ENCODE measurements at places on chromosomes 6 and 20.

GRCh38 chr6:145895802-145896201 is 68.4 kb downstream of the SHPRH start:
- DNase-seq, result no peak

- DNase-seq, result no peak
These were observed 197.4 kb upstream of the KCNQ5 start for GRCh38 chr6:72424476-72424875.

DNA sequence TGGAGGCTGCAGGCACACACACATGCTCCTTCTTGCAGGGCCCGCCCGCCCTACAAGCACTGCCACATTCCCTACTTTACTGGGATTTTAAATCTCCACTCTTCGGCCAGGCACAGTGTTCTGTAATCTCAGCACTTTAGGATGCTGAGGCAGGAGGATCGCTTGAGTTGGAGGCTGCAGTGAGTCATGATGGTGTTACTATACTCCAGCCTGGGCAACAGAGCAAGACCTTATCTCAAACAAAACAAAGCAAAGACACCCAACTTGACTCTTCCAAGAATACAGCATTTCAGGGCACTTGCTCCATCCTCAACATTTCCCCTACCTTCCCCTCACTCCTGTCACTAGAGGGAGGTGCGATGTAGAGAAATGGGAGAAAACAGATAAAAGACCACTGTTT is 194.0 kb downstream of the MYLK4 start:
- no peak for DNase-seq

DNA sequence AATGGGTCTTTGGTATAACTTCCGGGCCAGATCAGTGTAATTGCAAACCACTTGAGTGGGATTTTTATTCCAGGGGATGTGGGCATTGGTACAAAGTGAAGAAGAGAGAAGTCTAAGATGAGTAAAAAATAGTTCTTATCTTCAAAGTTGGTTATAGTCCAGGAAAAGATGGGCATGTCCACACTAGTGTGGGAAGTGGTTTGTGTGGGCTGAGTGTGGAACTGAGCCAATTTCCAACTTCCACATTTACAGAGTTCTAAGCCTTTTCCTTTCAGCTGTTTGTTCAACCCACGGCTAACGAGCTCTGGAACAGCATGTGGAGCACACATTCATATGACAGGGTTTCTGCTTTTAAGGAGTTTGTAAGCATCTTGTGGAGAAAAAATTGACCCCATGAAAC is 72.3 kb upstream of the IFNGR1 start:
- no peak for DNase-seq

- peak; percentile 76 for DNase-seq
These were observed 78.7 kb upstream of the BTN3A2 start for GRCh38 chr6:26286168-26286877.

DNA sequence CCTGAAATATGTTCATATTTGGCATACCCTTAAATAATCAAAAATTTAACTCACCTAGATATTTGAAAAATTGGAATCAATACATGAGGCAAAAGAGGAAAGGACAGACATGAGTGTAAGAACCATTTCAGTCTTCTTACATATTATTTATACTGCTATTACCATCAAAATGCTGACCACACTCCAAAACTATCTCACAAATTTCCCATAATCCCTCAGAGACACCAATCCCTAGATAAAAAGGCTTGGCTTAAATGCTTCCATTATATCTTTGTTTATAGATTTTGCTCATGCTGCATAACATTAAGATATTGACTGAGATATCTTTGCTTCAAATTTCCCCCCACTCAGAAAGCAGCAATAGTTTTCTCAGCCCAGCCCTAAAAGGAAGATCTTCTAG is 11.7 kb upstream of the NT5DC1 start:
- DNase-seq, result no peak

- DNase-seq, result no peak
These were observed 627.6 kb downstream of the MMUT start for GRCh38 chr6:48835421-48835958.

DNA sequence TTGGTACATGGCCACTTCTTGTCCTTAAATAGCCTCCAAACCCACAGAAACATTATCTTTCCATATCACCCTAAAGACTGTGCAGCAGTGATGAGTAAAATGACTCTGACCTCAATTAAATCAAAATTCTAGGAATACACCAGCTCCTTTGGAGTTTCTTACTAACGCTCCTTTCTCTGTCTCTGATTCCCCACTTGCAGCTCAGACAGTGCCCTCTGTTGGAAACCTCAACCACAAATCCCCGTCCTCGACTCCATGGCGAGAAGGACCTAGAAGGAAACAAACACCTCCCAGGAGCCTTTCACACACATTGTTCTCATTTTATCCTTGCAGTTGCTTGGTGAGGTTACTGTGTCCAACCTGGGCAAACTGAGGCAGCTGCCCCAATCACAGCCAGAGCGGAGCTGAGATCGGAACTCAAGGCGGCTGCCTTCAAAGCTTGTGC is 17.7 kb upstream of the PARD6B start:
- DNase-seq, result no peak

GRCh38 chr6:134675110-134676054 is 274.5 kb downstream of the ALDH8A1 start:
- no peak for DNase-seq

DNA sequence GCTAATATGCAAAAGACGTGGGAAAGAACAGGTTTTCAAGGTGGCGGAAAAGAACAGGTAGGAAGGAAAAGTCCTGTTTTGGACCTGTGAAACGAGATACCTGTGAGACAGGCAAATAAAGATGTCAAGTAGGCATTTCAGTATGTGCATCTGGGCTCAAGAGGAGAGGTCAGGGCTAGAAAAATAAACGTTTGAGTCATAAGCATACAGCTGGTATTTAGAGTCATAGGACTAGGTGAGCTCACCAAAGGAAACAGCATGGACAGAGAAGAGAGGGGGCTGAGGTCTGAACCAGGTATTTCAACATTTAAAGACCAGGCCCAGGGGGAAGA is 14.9 kb downstream of the MTFR2 start:
- DNase-seq, result no peak

GRCh38 chr20:63295422-63295821 is 2.4 kb downstream of the COL20A1 start:
- DNase-seq, result no peak

DNA sequence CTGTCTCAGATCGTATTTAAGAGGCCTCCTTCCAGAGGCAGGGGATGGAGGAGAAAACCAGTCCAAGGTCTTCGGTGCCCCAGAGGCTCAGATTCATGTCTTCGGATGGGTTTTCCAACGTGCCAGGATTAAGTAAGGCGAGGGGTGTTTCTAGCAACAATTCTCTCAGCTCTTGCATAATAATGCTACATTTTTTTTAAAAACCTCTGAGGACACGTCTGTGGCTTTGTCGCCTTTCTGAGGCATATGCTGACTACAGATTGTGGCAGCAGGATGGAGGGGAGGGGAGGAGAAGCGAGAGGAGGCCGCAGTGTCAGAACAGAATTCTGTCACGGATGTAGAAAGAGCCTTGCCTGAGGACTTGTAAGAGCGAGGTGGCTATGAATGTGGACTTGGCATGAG is 17.7 kb upstream of the CCDC167 start:
- DNase-seq, result peak; percentile 65

DNA sequence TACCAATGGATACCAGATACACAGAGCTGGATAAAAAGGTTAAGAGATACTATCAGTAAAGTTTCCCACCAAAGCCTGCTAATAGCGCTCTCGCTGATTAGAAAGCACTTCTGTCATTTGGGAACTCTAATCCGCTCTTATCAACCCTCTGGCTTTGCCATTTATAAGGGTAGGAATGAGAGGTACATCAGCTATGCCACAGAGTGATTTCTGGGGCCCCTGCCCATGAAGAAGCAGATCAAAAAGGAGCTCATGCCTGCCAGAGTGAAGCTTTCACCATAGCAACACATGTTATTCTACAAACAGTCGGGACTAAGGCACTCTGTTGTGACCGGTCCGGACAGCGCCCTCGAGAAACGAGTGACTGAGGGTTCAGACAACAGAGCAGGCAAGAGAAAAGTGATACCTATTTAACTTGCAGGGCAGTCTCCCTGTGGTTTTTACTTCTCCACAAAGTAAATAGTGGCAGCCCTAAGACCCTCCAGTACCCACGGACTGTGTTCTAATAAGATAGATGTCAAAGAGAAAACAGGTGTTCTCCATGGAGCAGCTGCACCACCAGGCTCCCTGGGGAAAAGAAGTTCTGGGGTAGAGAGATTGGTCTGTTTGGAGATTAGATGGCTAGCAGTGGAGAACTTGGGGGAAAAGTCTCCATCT is 5.6 kb downstream of the TRAM2 start:
- DNase-seq, result no peak

DNA sequence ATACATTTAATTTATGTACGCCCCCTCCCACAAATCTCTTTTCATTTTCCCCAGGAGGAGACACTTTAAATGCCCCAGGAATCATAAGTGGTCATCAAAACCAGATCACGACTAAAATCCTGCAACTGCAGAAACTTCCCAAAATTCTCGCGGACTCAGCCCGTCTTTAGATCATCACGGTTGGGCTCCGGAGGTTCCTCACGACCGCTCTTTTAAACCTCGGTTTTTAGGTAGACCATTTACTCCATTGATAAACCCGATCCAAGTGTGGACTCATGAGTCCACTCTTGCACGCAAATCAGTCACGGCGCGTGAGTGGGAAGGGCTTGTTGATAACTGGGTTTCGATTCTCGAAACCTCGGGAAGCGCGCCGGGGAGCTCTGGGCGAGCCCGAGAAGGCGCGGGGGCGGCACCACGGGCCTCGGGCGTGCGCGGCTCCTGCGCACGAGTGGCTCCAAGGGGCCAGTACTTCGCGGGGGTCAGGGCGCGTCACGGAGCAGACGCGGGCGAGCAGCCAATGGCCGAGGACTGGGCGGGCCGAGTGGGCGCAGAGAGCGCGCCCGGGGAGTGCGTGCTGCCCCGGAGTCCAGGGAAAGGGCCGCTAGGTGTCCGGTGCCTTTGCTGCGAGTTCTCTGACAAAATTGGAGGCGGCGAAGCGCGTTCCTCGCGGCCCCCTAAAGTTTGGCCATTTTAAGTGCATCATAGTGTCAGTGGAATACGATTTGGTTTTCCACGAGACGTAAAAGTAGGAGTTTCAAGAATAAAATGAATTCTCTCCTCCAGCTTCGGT is 635 bp upstream of the TENT5A start:
- DNase-seq, result peak; percentile 67

- DNase-seq, result no peak
These were observed 23.5 kb upstream of the SIM1 start for GRCh38 chr6:100488244-100488643.

DNA sequence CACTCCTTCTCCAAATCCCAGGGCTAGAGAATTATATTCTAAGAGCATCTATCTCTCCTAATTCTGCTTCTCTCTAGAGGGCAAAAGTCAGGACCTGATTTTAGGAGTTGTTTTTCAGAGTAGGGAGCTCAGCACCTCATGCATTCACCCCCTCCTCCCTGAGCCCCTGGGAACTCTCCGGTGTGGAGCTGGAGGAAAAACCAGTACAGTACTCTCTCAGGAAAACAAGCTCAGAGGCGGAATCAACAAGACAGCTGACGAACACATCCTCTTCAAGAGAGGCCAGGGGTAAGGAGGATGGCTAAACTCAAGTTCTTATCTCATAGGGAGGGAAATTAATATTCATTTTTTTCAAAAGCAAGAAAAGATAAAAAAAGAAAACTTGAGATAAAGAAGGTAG is 120.1 kb upstream of the CDYL start:
- DNase-seq, result no peak

GRCh38 chr20:35539756-35540212 is 2.1 kb upstream of the ERGIC3 start:
- no peak for DNase-seq

DNA sequence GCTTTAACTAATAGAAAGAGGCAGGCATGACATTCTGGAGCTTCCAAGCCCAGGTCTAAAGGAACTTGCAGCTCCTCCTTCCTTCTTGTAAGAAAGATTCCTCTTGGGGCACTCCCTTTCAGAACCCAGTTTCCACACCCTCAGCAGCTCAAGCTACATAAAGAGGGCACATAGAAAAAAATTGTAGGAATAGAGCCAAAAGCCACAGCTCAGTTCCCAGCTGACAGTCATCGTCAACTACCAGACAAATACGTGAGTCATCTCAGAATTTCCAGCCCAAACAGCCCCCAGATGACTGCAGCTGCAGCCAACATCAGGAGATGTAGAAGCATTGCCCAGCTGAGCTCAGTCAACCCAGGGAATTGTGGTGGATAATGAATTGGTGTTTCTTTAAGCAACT is 349.8 kb upstream of the ARID1B start:
- no peak for DNase-seq

DNA sequence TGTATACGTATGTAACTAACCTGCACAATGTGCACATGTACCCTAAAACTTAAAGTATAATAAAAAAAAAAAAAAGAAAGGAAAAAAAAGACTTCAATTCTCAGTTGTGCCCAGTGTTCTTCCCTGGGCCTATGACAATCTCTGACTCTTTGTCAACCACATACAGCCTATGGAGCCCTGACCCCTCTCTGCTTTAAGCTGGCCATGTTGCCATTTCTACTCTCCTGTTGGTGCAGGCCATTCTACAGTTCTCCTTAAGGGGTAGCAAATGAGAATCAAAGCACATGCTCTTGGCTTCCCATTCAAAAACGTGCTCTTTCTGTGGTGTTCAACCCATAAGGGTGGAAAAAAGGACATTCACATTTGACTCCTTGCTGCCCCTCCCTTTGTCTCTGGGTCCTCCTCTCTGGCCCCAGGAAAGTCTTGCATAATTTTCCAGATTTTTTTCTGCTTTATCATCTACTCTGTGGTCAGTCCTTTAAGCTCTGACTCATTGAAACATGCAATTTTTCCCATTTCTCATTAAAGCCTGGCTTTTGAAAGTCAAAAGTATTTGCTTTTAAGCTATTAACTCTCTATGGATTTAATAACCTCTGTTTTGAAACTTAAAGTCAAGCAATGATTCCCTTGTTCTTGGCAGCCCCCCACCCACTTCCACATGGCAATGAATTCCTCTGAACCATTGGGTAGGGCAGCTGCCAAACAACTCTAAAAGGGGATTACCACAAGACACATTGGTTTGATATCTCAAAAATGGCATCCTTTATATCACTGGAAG is 208.6 kb upstream of the MCHR2 start:
- no peak for DNase-seq

GRCh38 chr6:2986722-2987221 is 12.9 kb upstream of the NQO2 start:
- DNase-seq, result no peak

DNA sequence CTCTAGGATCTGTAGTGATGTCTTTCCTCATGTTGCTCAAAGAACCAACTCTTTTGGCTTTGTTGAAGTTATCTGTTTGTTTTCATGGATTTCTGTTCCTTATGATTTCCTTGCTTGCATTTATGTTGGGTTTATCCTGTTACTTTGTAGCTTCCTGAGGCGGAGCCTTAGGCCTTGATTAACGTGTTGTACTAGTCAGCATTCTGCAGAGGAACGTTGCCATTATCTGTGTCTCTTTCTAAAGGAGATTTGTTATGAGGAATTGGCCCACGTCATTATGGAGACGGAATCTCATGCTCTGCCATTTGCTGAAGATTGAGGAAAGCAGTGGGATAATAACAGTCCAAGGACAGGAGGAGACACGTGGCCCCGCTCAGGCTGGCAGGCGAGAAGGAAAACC is 29.9 kb downstream of the UCKL1 start:
- no peak for DNase-seq
